ENCODE measurements at places on chromosomes 2 and 18.

GRCh38 chr2:176419591-176420071 is 150.4 kb downstream of the MTX2 start:
- DNase-seq = no peak

- no peak for DNase-seq
Measured at GRCh38 chr18:62829936-62830335, 114.6 kb downstream of the PHLPP1 start.

- DNase-seq = peak; percentile 68
Measured at GRCh38 chr18:40907842-40908241, 1047.2 kb upstream of the PIK3C3 start.

GRCh38 chr18:75467281-75467795 is 39.8 kb upstream of the SMIM21 start:
- no peak for DNase-seq

- DNase-seq = no peak
Measured at GRCh38 chr2:117514371-117514770, 300.1 kb upstream of the DDX18 start.

- DNase-seq = no peak
Measured at GRCh38 chr2:110861616-110862260, 129.4 kb downstream of the ACOXL start.

DNA sequence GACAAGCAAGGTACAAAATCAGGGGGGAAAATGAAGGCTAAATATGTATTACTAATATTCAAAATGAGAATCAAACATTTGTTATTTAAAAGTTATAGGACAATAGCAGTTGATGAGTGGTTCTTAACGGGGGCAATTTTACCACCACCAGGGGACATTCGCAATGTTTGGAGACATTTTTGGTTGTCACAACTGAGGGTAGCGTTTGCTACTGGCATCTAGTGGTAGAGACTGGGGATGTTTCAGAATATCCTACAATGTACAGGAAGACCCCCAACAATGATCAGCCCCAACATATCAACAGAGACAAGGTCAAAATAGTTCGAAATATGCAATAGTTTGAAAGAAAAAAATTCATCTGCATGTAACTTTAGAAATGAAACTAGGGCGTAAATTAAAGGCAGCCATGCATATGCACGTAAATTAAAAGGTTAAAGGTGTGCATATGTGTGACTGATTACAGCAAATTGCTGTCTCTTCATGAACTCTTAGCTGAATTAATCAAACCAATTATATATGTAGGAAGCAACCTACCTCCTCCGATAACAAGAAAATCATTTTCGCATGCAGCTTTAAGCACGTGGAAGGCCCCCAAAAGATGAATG is 61.2 kb upstream of the CUL3 start:
- DNase-seq = peak; percentile 57

DNA sequence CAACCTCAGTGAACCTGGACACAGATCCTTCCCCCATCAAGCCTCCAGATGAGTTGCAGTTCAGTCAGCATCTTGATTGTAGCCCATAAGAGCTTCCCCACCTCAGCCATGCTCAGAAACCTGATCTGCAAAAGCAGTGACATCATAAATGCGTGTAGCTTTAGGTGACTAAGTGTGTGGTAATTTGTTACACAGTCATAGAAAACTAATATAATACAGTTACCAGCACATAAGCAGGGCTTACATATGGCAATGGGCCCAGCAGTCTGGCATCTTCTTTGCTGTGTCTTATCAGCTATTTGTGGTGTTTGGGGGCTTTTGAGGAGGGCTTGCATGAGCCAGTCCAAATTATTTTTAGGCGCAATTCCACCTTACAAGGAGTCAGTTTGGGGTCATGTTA is 807.0 kb downstream of the SLC4A3 start:
- no peak for DNase-seq

- DNase-seq = no peak
Measured at GRCh38 chr2:30706534-30707303, 100.5 kb downstream of the CAPN13 start.

GRCh38 chr2:7748717-7749415 is 831.7 kb downstream of the RNF144A start:
- DNase-seq = no peak

- no peak for DNase-seq
Measured at GRCh38 chr2:66041902-66042657, 392.8 kb upstream of the MEIS1 start.

DNA sequence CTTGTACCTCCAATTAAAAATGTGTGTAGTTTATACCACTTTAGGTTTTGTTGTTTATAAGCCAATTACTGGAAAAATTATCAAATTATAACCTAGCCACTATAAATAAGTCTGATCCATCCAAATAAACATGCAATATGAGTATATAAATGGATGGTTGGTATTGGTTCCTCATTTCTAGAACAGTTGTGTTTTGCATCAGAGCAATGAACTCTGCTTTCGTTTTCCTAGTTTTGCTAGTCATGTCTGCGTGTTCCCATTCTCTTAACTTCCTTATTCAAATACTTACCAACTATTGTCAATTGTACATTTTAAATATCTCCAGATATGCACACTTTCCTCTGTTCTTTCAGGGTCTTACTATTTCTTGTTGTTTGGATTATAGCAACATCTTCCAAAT is 641.7 kb downstream of the NR4A2 start:
- no peak for DNase-seq

DNA sequence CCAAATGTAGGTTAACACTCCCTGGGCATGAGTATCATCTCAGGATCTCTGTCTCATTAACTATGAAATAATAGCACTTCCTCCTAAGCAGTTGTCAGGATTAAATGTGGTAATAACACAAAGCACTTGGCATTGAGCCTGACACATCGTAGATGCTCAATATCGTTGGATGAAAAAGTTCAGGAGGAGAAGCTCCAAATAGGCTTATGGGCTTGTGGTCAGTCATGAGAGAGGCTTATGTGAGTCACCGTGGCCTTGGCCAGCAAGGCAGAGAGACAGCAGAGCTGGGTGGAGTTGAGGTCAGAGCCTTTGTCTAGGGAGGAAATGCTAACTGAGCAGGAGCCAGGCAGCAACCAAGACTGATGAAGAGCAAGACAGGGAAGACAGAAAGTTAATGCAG is 68.3 kb upstream of the PPM1B start:
- DNase-seq = no peak

All from NCI-H748 treated with DMSO at 0.1 percent for 48 hours (cell line).